ENCODE measurements at places on chromosomes 2 and 18. TPM values are rescaled to one million over a fixed set of nuclear protein-coding genes. Genes with fewer than 3 reads are reported as not detected.

The THAP4 gene
- 36.3 TPM for total RNA-seq

The NTSR2 gene
- not detected for total RNA-seq

The SERPINB7 gene
- not detected for total RNA-seq

The SULT1C4 gene
- total RNA-seq = not detected

The CFAP65 gene
- total RNA-seq = not detected

The OTOS gene
- not detected for total RNA-seq

The LRATD1 gene
- total RNA-seq = 0.49 TPM

The IL1F10 gene
- total RNA-seq = not detected

The LHCGR gene
- total RNA-seq = not detected

The CCDC102B gene
- total RNA-seq = 13.4 TPM

The UGT1A8 gene
- total RNA-seq = not detected

The TGOLN2 gene
- 98.8 TPM for total RNA-seq

The MOB1A gene
- 68.8 TPM for total RNA-seq

The ASXL2 gene
- 11.0 TPM for total RNA-seq

The GAREM1 gene
- total RNA-seq = 30.0 TPM

The CCL20 gene
- 0.65 TPM for total RNA-seq

The SLC4A5 gene
- 0.16 TPM for total RNA-seq

The CNOT11 gene
- total RNA-seq = 22.0 TPM

The NPHP1 gene
- total RNA-seq = 3.2 TPM

The FAM237A gene
- total RNA-seq = not detected

The EDAR gene
- not detected for total RNA-seq

The ABCG5 gene
- not detected for total RNA-seq

The LINC00305 gene
- total RNA-seq = not detected

The ANKRD23 gene
- 0.32 TPM for total RNA-seq

The SNORC gene
- total RNA-seq = not detected

The GPD2 gene
- 54.7 TPM for total RNA-seq

The POTEE gene
- not detected for total RNA-seq

The SLC30A3 gene
- total RNA-seq = not detected

The POTEC gene
- not detected for total RNA-seq

The ERBB4 gene
- not detected for total RNA-seq

The MC2R gene
- total RNA-seq = not detected

The GALNT5 gene
- 4.2 TPM for total RNA-seq

The UGT1A3 gene
- total RNA-seq = not detected

The CEP192 gene
- 28.9 TPM for total RNA-seq

The NT5DC4 gene
- total RNA-seq = not detected

The NR4A2 gene
- total RNA-seq = 3.1 TPM

The OTX1 gene
- not detected for total RNA-seq

The HOXD10 gene
- total RNA-seq = not detected

The SIX3 gene
- not detected for total RNA-seq

The FBXO36 gene
- total RNA-seq = 1.8 TPM

The SGPP2 gene
- total RNA-seq = not detected

The SETBP1 gene
- total RNA-seq = 1.4 TPM

The TLX2 gene
- total RNA-seq = not detected

The FNDC4 gene
- 15.6 TPM for total RNA-seq

Data from cardiac atrium fibroblast (primary cell).